Right ventricle myocardium inferior (tissue), 1 donor: ENCODE measurements at places on chromosomes 12 and 14. TPM values are rescaled to one million over a fixed set of nuclear protein-coding genes. Genes with fewer than 3 reads are reported as not detected.

SLCO1B1 gene
- total RNA-seq = not detected

TAS2R10 gene
- not detected for total RNA-seq

- DNase-seq = no peak
These were observed 167.1 kb downstream of the PIK3C2G start for GRCh38 chr12:18428416-18428815.

- DNase-seq = no peak
These were observed 342.0 kb downstream of the NPAS3 start for GRCh38 chr14:33280646-33281045.

TRPV4 gene
- 0.32 TPM for total RNA-seq

DNA sequence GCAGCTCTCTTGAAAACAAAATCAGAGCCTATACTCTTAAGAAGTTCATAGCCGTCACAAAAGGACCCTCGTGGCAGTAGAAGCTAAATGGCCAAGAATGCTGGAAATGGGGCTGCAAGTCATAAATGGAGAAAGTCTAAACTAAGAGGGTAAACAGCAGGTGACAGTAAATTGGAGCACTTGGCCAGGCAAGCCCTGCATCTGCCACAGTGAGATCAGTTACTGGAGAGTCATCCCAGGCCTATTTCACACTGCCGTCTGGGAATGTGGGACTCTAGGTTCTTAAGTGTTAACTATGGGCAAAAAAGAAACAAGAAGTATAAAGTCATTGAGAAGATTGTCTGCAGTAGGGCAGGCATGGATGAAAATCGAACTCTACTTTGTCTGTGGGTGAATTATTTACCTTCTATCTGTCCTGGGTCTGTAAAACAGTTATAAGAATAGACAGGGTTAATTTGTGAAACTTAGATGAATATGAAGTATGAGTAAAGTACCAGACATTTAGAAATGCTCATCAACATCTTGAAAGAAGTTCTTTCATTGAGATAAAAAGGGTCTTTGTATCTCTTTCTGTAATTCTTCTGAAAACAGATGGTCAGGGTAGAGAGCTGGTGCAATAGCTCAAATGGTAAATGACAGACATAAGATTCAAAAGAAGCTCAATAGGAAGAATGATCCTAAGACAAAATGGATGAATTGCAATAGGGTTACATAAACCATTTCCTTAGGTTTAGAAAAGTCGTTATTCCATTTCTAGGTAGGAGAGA lies 792.5 kb downstream of the DIO2 start:
- no peak for DNase-seq

DNA sequence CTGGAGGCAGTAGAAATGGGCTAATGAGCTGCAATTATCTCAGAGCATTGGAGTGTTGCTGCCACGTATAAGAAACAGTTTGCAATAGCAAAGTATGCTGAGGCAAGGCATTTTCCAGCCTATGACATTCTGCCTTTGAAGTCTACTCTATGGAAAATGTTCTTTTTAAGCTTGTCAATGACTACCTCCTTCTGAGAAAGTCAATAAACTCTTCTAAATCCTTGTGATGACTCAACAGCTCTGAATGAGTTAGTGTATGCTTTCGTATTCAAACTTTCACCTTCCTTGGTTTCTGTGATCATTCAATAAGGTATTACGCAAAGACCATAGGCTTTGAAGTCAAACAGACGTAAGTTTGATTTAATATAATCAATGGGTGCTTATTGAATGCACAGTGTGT lies 111.2 kb downstream of the CAPZA3 start:
- no peak for DNase-seq

TCTN2 gene
- total RNA-seq = 3.3 TPM

GRCh38 chr14:83300476-83301064 lies 1766.9 kb upstream of the SEL1L start:
- DNase-seq = no peak

FUT8 gene
- 15.7 TPM for total RNA-seq

DNA sequence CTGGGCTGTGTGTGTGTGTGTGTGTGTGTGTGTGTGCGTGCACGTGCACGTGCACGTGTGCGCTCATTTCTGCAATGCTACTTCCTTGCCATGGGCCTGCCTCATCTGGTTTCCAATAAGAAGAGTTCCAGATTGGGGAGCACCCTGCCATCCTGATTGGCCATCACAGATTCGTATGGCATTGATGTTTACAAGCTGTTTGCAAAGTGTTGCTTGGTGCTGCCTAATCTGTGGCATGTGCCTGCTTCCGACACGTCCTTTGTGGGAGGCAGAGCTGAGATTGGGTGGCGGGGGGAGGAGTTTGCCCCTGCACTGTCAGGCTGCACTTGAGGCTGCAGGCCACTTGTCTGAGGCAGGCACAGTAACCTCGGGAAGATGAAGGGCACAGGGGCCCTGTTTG lies 39.2 kb downstream of the SAMD4A start:
- peak; percentile 78 for DNase-seq

DNA sequence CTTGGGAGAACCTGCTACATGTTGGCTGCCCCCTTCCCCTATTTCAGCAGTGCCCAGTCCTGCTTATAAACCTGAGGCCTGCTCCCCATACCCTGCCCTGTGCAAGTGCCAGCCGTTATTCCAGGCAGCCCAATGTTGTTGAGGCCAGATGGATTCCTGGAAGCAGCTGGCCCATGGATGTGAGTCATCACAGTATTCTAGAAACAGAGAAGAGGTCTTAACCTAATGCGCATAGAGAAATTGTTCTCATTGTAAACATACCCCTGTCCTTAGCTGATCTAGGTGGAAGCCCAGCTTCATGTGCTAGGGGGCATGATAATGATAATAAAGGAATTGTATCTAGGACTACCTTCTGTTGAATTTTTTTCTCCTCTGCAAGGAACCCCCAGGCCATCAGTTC lies 69.7 kb downstream of the TSPAN11 start:
- no peak for DNase-seq

- peak; percentile 92 for DNase-seq
These were observed 31.9 kb downstream of the FOS start for GRCh38 chr14:75310295-75311111.

- DNase-seq = no peak
These were observed 144.7 kb downstream of the SMOC1 start for GRCh38 chr14:70023871-70024270.

LRIG3 gene
- 3.8 TPM for total RNA-seq

- no peak for DNase-seq
These were observed 8.7 kb downstream of the MARK3 start for GRCh38 chr14:103393676-103394626.

GRCh38 chr12:114835031-114835430 lies 151.1 kb upstream of the TBX3 start:
- no peak for DNase-seq

DNA sequence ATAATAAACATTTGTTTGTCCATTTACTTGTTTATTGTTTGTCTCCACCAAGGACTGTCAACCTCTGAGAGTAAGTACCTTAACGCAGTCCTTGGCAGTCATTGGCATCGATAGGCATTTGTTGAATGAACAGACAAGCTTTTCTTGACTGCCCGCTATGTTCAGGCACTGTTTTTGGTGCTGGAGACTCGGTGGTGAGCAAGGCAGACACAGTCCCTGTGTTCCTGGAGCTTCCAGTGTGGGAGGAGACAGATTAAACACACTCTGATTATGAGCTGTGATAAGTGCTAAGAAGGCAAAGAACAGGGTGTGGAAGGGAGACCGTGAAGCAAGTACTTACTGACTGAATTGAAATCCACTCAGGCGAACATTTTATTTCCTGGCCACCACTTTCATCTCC lies 1.2 kb downstream of the ATP6V0A2 start:
- no peak for DNase-seq

DNA sequence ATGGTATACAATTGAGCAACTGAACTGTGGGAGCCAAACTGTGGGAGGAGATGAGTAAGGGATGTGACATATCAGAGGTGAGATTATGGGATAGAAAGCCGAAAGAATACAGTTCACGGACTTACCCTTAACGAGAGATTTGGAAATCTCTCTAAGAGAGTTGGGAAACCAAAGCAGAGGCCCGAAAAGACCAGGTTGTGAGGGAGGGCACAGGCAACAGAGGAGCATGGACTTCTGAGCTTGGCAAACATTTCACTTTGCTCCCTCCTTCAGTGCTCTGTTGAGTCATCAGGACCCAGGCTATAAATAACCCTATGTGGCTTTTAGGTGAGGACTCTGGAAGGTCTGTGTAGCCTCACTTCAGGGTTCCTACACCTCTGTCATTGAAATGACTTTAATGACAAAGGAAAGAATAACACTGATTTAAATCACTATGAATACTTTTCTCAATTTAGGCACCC lies 120.6 kb downstream of the TGFB3 start:
- DNase-seq = no peak

DNA sequence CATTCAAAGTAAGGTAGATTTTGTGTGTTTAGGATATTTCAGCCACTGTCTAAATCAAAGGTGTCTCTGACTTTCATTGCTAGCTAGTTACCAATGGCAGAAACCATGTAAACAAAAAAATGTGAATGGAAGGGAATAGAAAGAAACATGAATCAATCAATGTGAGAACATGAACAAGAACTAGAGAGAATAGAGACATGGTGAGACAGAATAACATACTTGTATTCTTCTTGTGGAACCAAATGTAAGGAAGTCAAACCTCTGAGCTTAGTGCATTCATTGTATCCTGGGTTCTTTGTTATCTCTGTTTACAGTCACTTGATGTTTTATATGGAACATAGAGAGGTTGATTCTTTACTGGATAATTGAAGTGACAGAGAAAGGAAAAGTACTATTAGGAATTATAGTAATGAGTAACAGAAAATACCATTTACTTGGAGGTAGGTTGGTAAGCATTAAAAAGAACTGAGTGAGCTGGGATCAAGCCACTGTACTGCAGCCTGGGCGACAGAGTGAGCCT lies 2.6 kb upstream of the WNK1 start:
- DNase-seq = no peak

CCDC196 gene
- not detected for total RNA-seq

DNA sequence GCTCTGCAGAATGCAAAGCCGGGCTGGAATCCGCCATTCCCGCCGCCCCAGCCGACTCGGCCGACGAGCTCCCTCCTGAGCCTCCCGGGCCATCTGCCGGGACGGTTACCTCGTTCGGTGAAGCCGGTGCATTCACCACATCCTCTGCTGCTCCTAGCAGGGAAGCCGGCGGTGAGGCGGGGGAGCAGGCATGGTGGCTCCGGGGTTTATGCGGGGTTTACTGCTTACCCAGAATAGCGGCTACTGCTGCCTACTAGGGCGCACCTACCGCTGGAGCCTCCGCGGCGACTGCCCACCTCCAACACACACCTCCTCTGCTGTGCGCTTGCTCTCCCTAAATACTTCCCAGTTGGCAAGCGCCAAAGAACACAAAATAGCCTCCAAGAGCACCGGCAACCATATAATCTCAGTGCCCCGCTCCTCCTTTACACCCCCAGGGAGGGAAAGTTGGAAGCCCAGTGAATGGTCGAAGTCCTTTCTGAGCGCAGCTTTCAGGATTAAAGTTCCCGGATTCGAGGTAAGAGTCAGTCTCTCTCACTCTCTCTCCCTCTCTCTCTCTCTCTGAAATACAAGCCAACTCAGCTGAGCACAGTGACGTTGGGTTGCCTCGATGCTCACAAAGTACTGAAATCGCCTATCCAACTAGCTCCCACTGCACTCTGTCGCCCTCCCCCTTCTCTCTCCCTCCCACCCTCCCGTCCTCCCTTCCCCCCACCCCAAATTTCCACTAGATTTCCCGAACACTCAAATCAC lies at the start of gene TBX5:
Gene TBX5, minus strand, starts transcription at position 626 of the 753 bp plus-strand sequence. CDS start 2,246 bp downstream, outside the sequence.
- peak; percentile 39 for DNase-seq

DNA sequence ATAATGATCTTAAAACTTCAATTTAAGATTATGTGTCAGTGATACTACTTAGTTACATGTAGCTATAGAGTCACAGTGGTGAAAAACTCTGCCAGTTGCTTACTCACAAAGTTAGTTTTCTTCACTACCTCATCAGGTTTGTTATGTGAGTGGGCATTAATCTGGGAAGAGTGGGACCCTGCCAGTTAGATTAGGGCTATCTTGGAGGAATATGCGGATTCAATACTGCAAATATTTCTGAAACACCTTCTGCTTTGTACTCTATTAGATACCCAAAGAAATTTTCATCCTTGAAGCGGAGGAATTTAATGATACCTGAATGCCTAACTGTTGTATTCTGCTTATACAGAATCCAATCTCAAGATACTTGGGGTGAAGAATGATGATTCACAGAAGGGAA lies 25.1 kb downstream of the ZNF268 start:
- no peak for DNase-seq

- no peak for DNase-seq
These were observed 20.2 kb upstream of the P2RX7 start for GRCh38 chr12:121112496-121112895.

GRCh38 chr14:58815161-58815701 lies 177.5 kb downstream of the DACT1 start:
- no peak for DNase-seq

DNA sequence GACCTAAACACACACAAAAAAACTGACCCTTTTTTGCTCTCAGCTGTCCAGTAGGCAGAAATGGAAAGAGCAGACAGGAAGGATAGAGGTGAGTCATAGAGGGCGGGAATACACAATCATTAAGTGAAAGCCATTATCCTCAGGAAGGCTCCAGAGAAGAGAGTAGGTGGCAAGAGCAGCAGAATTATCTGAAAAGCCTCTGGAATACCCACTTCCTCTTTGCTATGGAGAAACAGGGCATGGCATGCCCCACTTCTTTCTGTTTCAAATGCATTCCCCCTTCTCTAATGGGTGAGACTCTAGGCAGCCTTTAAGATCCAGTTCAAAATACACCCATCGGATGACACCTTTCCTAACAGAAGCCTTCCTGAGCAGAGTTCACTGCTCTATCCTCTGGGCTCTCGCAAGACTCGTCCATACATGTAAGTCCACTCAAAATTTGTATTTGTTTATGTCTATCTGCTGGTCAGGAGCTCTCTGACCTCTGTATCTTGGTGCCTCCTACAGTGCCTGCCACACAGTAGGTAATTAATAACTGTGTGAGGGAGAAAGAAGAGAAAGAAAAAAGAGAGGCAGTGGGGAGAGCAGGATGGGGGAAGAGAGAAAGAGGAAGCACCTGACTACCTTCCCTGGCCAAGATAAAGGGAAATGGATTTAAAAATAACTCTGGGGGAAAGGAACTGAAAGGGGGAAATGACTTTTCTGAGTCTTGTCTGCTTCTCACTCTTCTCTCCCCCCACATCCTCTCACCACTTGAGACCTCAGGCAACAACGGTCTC lies 8.5 kb downstream of the KLHL33 start:
- DNase-seq = no peak

FOXM1 gene
- total RNA-seq = 1.2 TPM

GARIN6 gene
- total RNA-seq = not detected

SPRYD4 gene
- 3.1 TPM for total RNA-seq

TEX52 gene
- not detected for total RNA-seq

DNA sequence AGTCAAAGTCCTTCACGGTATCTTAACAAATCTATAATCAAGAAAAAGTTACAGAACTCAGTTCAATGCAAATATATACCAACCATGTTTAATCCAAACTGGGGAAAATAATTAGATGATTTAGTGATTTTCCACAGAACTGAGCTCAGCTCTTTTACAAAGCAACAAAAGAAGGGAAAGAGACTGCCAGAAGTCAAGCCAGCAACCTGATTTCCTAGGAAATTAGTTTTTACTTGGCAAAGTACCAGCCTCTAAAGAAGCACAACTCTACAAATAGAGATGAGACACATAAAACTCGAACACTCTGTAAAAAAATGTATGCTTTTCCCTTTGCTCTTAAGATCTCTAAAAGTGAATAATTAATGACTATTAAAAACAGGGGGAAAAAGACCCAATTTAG lies 19.4 kb downstream of the NUMB start:
- no peak for DNase-seq

EIF2S3B gene
- 0.62 TPM for total RNA-seq
